Pancreas (tissue), 10 donors: ENCODE measurements at places on chromosomes 7 and 10.

DNA sequence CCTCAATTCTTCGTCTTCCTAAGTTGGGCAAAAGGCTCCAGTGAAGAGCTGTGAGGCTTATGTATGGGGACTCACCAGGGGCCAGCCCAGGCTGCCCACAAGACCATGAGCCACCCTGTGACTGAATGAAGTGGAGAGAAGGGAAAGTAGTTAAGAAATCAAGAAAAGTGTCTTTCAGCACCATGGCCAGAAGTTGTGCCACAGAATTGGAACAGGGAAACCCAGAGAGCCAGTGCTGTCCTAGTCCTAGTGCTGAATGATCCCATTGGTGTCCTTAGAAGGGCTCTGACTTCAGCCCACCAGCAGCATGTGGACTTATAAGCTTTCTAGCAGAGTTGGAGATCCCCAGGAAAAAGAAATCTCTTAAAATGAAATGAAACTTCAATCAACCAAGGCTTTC is 37.0 kb upstream of the CCSER2 start:
- no peak overlapping the region for H3K4me3 ChIP-seq
- no peaks in the 10 kb centered on the region for H3K27me3 ChIP-seq
- no peak for DNase-seq
- no peaks in the 10 kb centered on the region for H3K36me3 ChIP-seq

- no peaks in the 10 kb centered on the region for H3K27me3 ChIP-seq
- no peak overlapping the region for H3K27ac ChIP-seq
- H3K4me3 ChIP-seq = no peak overlapping the region
Observed at GRCh38 chr7:30347226-30348082, 63.1 kb downstream of the ZNRF2 start.

DNA sequence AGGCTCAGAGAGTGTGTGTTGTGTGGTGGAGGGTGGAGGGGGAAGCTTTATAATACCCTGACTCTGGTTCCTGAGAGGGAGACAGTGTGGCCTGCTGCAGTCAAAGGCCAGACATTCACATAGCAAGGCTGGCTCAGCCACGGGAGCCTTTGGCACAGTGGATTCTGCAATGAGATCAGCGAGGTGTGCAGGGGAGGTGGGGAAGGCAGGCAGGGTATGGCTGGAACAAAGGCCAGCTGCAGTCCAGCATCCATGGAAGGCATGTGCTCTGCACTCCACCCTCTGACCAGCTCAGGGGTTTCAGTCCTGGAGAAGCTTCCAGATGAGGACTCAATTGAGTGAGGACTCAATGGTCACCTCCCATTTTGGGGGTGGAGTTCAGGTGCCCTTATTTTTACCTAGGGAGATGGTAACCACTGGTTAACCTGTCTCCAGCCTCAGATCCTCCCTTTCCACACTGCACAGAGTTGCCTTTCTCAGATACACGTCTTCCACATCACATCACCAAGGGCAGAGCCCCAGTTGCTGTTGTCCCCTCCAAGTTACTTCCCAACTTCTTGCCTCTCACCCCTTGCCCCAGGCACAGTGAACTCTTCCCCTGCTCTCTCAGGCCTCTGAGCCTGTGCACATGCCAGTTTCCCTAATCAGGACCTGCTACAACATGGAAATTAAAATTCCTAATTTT is 504.9 kb downstream of the GRID1 start:
- no peak overlapping the region for H3K27ac ChIP-seq
- H3K27me3 ChIP-seq = no peaks in the 10 kb centered on the region
- H3K4me3 ChIP-seq = no peak overlapping the region
- no peak for DNase-seq

DNA sequence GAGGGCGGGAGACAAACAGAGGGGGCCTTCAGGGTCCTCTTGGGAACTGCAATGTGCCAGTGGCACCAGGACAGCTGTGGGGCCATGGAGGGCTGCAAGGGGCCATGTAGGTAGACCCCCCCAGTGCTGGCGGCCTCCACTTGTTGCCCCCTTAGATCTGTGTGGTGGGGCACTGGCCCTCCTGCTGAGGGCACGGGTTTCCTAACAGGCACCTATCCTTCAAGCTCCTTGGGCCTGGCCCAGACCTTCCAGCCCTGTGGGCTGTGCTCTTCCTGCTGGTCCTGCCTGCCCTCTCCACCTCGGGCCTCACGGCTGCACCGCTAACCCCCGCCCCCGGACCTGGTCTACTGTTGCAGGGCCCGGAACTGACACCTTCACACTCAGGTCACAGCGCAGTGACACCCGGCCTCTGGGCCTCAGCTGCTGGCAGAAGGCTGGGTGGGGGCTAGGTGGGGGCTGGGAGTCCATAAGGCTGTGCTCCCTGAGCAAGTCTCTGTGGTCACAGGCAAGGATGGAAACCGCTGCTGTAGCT is 12.6 kb downstream of the RASGEF1A start:
- no peak for DNase-seq
- no peak overlapping the region for H3K4me3 ChIP-seq
- no peaks in the 10 kb centered on the region for H3K27me3 ChIP-seq
- no peaks in the 10 kb centered on the region for H3K36me3 ChIP-seq
- H3K27ac ChIP-seq = no peak overlapping the region

DNA sequence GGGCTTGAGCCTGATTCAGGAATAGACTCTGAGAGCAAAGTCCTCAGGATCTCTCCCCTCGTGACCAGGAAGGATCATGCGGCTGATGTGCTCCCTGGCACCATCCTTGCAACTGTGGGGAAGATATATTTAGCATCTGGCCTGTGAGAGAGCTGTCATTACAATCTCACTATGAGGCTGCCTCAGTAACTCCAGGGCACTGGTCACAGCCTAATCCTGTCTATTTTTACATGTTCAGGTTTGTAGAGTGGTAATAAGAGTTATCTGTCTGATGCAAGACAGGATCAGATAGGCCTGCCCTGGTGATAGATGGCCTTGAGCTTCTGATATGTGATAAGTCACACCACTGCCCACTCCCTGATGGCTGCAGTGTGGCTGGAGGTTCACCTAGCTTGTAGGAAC is 50.7 kb downstream of the PPP1R3C start:
- H3K36me3 ChIP-seq = no peaks in the 10 kb centered on the region
- H3K27me3 ChIP-seq = no peaks in the 10 kb centered on the region
- no peak overlapping the region for H3K27ac ChIP-seq
- no peak for DNase-seq

DNA sequence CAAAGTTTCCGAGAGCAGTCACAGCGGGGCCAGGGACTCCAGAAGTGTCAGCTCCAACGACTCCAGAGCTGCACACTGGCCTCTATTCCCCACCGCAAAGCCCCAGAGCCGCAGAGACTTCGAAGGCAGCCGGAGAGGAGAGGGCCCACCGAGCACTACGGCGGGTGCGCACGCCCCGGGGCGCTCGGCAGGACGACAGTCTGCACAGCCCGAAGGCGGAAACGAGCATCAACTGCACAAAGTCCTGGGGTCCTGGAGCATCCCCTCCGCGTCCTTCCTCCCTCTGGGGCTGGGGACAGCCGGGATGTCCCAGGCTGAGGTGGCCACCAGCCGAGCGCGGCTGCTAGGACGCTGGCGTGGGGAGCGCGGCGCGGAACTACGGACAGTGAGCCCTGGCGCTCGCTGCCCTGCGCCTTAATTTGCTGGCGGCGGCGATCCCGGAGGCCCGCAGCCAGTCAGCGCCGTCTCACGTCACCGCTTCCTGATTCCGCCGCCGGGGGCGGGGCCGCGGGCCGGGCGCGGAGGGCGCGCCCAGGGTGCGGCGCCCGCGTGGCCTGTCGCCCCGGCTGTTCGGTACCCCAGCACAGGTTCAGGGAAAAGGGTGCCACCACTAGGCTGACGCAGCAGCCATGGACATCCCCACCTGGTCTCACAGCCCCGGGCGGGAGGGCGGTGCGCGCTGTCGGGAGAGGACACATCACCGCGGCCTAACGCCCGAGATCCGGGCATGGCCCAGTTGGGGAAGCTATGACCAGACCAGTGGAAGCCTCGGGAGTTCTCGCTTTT is at the start of gene TBX20:
Gene TBX20 (minus strand): TSS at position 391 of the 786 bp plus-strand sequence. CDS start 480 bp downstream, outside the sequence.
- no peaks in the 10 kb centered on the region for H3K36me3 ChIP-seq
- H3K27ac ChIP-seq = no peak within 1 kb of the TSS
- DNase-seq = no peak
- peak within 1 kb of the TSS; percentile 34 for H3K4me3 ChIP-seq

DNA sequence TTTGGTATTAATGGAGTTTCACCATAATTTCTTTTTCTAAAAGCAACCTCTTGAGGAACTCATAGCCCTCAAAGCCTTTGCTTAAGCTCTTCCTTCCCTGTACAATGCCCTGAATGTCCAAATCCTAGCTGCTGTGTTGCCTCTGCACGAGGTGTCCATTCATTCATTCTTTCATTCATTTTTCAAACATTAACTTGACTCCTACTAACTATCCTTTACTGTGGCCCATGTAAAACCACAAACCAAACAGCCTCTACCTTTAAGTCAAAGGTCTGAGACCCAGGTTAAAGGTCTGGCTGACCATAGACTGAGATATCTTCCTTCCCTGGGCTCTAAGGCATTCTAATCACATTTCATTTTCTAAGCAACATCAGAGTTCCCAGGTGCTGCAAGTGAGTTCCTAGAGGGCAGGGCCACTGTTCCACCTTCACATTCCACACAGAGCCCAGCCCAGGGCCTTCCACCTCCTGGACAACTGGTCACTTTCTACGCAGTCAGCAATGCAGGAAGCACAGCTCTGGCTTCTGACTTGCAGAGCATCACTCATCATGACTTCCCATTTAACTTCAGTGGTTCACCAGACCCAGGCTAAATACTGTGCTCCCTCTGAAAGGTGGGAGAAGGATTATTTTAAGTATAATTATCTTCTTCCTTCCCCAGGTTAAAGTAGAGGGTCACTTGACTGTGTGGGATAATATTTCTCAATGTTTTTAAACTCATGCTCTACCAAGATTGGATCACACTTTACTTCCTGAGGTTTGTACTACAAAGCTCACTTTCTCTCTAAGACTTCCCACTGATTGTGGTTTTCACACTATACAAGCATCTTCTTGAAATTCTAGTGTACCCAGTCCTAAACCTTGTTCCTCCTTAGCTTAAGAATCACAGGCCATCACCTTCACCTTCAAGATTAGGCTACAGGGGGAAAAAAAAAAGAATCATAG is 19.1 kb downstream of the ATXN7L1 start:
- no peaks in the 10 kb centered on the region for H3K27me3 ChIP-seq
- H3K4me3 ChIP-seq = no peak overlapping the region
- DNase-seq = no peak
- no peaks in the 10 kb centered on the region for H3K36me3 ChIP-seq
- no peaks in the 10 kb centered on the region for H3K4me1 ChIP-seq
- no peak overlapping the region for H3K27ac ChIP-seq

- no peak for DNase-seq
- no peaks in the 10 kb centered on the region for H3K4me1 ChIP-seq
- H3K4me3 ChIP-seq = no peak overlapping the region
- no peaks in the 10 kb centered on the region for H3K36me3 ChIP-seq
Observed at GRCh38 chr10:93334901-93335327, 147.2 kb downstream of the MYOF start.

DNA sequence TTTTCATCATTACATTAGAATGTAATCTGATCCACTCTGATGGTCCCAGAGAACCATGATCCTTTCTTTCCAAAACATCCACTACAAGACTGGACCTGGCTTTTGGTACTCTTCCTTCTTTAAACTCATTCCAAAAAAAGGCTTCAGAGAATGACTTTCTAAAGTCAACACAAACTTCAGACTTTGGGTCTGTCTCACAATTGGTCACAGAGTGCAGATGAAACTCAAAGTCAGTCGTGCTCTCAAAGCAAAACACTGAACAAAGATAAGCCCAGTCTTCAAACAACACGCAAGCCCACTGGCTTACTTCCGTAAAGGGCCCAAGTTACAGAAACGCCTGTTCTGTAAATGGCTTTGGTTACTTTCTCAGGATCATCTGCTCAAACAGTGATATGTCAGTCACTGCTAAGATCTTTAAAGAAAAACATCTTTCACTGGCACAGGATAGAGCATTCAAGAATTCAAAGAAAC is 250.9 kb upstream of the MKLN1 start:
- no peak overlapping the region for H3K4me3 ChIP-seq
- peak overlapping the region; percentile 29 for H3K27ac ChIP-seq
- DNase-seq = no peak
- H3K36me3 ChIP-seq = no peaks in the 10 kb centered on the region

DNA sequence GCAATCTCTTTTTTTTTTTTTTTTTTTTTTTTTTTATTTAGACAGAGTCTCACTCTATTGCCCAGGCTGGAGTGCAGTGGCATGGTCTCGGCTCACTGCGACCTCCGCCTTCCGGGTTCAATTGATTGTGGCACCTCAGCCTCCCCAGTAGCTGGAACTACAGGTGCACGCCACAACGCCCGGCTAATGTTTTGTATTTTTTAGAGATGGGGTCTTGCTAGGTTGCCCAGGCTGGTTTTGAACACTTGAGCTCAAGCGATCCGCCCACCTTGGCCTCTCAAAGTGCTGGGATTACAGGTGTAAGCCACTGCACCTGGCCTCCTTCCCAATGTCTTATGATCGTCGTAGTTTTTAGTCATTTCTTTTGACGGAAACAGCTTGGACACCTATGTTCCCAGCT is 6.6 kb upstream of the ZNF853 start:
- DNase-seq = no peak
- no peaks in the 10 kb centered on the region for H3K4me1 ChIP-seq
- H3K27me3 ChIP-seq = no peaks in the 10 kb centered on the region
- H3K27ac ChIP-seq = no peak overlapping the region

GRCh38 chr7:111239437-111239836 is 148.5 kb downstream of the LRRN3 start:
- no peak overlapping the region for H3K4me3 ChIP-seq
- no peaks in the 10 kb centered on the region for H3K27me3 ChIP-seq
- no peak overlapping the region for H3K27ac ChIP-seq

GRCh38 chr7:91358303-91358702 is 94.1 kb downstream of the FZD1 start:
- H3K4me3 ChIP-seq = no peak overlapping the region
- H3K4me1 ChIP-seq = no peaks in the 10 kb centered on the region
- DNase-seq = no peak
- no peak overlapping the region for H3K27ac ChIP-seq
- no peaks in the 10 kb centered on the region for H3K27me3 ChIP-seq

DNA sequence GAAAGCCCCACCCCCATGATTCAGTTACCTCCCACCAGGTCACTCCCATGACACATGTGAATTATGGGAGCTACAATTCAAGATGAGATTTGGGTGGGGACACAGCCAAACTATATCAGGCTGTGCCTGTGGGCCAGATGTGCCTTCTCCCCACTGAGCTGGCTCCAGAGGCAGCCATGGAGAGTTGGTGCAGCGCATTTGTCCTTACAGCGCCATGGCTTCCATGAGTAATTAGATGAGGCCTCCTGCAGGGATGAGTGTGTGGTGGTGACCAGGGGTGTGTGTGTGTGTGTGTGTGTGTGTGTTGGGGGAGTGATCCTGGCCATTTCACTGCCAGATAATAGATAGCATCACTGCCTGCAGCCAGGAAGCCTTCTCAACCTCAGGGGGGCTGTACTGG is 94.6 kb downstream of the FANK1 start:
- no peaks in the 10 kb centered on the region for H3K36me3 ChIP-seq
- no peaks in the 10 kb centered on the region for H3K27me3 ChIP-seq
- H3K4me1 ChIP-seq = no peaks in the 10 kb centered on the region
- DNase-seq = no peak
- no peak overlapping the region for H3K4me3 ChIP-seq
